SK-N-SH (cell line): ENCODE measurements at places on chromosomes 2 and 18.

GRCh38 chr18:28032177-28032576, 144.8 kb downstream of the CDH2 start:
- no peak for DNase-seq

- DNase-seq, result no peak
These were observed 45.7 kb upstream of the ACAA2 start for GRCh38 chr18:49859021-49859359.

- no peak for DNase-seq
These were observed 1.5 kb downstream of the RALB start for GRCh38 chr2:120254178-120254577.

DNA sequence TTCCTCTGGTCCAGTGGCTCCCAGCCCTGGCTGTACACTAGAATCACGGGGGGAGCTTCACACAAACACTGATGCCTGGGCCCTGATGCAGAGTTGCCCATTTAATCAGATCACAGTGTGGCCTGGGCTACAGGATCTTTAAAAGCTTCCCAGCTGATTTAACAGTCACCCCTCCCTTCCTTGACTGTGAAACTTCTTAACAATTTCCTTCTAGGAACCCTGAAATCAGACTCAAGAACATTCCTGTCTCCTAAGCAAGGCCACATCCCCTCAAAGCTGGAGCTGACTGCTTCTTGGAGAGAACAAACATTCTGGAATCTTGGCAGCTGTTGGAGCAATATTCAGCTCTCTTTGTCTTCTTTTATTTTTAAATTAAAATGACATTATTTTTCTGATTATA, 88.7 kb downstream of the ADD2 start:
- DNase-seq, result no peak

DNA sequence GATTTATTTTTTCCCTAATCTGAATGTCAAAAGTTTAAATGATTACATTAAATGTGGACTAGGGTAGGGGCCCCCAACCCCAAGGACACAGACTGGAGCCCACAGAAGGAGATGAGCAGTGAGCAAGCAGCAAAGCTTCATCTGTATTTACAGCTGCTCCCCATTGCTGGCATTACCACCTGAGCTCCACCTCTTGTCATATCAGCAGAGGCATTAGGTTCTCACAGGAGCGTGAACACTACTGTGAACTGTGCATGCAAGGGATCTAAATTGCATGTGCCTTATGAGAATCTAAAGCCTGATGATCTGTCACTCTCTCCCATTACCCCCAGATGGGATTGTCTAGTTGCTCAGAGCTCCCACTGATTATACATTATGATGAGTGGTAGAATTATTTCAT, 3.8 kb downstream of the MOB1A start:
- no peak for DNase-seq

DNA sequence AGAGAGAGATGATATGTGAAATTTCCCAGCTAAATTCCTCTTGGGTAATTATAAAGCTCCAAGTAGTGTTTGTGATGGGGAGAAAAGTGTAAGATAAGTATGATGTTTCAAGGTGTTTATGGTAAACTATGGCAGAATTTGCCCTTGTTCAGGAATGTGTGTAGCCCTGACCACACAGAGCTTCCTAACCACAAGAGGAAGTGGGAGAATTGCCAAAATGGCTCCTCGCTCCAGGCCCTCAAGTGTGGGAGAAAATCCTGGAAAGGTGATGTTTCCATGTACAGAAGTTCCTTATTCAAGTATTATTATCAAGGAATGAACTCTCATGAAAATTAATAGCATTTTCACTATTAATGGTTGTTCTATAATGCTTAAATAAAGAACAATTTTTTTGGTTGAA, 878.3 kb downstream of the TDRD15 start:
- no peak for DNase-seq

DNA sequence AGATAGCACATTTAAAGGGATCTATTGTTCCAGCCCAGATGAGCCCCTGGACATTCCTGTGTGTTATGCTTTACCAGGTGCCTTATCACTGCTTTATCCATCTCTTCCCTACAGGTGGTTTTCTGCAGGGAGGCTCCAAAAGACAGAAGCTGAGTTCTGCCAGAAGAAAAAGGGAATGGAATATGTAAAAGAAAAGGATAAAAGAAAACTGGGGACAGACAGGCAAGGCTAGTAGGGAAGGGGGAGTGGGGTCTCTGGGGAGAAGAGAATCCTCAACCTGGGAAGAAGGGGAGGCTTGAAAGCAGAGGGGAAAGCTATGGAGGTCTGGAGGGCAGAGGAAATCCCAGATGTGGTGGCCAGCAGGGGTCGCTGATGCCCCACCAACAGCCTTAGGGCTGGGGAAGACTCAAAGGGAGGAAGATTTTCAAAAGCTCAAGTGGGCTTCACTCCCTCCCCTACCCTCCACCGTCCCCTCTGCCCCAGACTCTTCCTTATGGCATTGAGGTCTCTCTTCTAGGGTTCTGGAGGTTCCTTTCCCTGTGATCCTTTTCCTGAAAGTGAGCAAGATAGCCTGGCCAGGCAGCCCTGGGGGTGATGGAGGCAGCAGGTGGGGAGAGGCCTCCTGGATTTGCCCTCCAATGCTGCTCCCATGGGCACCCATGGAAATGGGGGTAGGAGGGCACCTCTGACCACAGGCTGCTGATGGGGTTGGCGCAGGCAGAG, 178.1 kb upstream of the PKDCC start:
- peak; percentile 86 for DNase-seq

DNA sequence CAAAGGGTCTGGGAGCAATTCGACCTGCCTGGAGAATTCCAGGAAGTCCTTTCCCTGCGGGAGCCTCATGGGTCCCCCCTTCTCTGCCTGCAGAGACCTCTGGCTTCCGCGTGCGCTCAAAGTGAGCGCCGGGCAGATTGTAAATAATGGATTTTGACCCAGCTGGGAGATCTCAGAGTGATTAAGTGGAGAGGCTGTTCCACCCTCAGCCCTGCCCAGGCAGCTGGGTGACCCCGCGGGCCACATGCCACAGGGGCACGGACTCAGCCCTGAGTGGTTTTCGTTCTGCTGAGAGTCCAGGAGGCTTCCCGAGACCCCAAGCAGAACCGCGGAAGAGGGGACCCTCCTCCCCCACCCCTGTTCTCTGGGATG, 1.2 kb downstream of the KCNG2 start:
- DNase-seq, result no peak

- DNase-seq, result no peak
These were observed 199.7 kb downstream of the TPGS2 start for GRCh38 chr18:36629138-36629530.

GRCh38 chr2:36387258-36387916, 31.8 kb downstream of the CRIM1 start:
- no peak for DNase-seq

GRCh38 chr2:121721926-121722325, 14.7 kb downstream of the NIFK start:
- no peak for DNase-seq

DNA sequence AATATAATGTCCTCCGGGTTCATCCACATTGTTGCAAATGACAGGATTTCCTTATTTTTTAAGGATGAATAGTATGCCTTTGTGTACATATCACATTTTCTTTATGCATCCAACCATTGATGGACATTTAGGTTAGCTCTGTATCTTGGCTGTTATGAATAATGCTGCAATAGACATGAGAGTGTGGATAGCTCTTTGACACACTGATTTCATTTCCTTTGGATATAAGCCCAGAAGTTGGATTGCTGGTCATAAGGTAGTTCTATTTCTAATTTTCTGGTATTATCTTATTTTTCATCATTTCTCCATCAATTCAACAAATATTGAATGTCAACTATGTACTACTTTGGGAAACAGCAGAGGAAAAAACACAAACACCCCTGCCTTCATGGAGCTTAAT, 423.3 kb downstream of the MTX2 start:
- no peak for DNase-seq

- DNase-seq, result no peak
These were observed 113.2 kb downstream of the COL6A3 start for GRCh38 chr2:237300739-237301138.

DNA sequence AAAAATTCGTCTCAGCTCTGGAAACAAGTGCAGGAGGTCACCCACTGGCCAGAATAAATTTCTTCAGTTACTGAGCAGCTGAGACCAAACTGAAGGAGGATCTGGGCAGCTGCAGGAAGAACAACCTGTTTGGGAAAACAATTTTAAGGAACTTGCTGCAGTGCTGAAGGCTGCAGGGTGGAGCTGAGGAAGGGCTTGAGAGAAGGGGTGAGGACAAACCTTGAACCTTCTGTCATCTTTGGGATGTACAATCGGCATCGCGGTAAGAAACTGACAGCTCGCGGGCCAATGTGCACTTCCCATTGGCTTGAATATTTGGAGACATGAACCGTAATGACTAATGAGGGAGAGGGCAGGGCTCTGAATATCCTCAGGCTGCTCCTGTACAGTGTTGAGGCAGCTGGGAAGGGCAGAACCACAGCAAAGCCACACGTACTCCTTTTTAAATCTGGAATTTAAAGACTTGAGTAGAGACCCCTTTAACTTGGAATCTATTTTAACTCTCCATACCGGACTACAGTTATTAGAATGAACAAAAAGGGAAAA, 90.3 kb downstream of the TACR1 start:
- DNase-seq, result no peak

DNA sequence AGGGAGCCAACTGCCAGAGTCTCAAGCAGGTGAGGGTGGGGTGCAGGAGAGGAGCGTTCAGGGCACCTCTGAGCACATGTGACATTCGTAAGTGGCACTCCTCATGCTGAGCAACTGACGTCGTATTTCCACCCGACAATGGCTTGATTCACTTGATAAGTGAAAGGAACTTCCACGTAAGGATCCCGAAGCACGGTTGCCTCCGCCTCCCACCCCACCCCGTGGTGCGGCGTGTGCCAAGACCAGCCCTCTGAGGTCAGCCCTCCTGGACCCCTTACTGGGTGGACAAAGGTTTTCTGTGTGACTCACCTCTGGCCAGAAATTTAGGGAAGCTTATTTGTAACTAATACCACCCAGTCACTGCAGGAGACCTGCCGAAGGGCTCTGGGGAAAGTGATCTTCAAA, 59.9 kb downstream of the AGAP1 start:
- DNase-seq, result no peak

DNA sequence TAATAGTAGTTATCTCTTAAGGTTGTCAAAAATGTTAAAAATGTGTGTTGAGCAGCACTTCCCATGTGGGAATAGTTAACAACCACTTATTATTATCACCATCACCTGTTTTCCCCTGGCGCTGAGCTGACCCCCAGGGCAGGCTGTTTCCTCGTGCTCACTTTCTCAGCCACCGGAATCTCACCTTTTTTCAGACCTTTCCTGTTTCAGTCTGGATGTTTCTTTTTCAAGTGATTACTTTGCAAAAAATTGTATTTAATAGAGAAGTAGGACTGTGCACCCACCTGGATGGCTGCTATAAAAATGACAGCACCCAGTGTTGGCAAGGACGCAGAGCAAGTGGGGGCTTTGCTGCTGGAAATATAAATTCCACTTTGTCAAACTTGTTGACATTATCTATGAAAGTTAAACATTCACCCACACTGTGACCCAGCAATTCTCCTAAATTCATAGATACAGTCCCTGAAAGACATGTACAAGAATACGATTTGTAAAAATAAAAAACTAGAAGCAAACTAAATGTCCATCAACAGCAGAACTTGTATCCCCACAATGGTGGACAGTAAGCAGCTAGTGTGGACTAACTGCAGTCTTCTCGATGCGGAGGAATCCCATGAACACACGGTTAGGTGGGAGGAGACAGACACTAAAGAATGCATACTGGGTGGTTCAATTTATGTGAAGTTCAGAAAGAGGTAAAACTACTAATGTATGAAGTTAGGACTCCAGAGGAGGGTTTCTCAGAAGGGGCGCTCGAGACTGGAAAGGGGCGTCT, 66.5 kb downstream of the SOWAHC start:
- no peak for DNase-seq

- DNase-seq, result no peak
These were observed 71.4 kb downstream of the RAPGEF4 start for GRCh38 chr2:172806996-172807395.

GRCh38 chr18:77086034-77086433, 46.5 kb downstream of the MBP start:
- DNase-seq, result no peak

DNA sequence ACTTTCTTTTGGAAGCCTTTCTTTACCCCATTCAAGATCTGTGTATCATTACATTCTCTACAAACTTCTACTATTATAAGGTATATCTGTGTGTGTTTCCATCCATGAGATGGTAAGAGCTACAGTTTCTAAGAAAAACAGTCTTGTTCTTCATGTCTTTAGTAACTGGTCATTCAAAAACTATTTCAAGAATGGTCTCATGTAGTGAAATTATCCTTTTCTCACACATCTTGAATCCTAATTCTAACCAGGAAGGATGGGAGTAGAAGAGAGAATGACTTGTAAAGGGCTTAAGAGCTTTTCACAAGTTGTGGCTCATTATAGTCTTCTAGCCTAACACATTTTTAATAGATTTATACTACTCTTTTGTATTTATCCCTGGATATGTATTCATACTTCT, 47.3 kb downstream of the ROCK1 start:
- DNase-seq, result no peak
